CD4-positive, alpha-beta T cell treated with Interleukin-15 for 4 hours (primary cell): ENCODE measurements at places on chromosomes 1 and 21.
A peak's percentile ranks its signal among the peaks of the same experiment; 100 is the strongest.

DNA sequence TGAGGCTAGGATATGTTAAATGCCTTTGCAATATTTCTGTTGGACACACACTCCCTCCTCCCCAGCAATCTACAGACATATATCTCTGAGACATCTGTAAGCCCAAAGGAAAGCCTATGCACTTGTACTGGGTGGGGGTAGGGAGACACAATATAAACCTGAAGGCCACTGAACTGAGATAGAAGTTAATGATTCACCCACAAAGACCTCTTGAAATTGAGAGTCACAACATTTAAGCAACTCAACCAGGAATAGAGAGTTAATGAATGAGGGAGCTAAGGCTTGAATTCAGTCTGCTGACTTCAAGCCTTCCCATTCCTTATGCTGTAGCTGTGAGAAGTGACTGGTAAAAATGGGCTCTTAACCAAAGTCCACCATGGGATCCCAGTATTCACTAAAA, 5.0 kb downstream of the OR10J1 start:
- DNase-seq = no peak

DNA sequence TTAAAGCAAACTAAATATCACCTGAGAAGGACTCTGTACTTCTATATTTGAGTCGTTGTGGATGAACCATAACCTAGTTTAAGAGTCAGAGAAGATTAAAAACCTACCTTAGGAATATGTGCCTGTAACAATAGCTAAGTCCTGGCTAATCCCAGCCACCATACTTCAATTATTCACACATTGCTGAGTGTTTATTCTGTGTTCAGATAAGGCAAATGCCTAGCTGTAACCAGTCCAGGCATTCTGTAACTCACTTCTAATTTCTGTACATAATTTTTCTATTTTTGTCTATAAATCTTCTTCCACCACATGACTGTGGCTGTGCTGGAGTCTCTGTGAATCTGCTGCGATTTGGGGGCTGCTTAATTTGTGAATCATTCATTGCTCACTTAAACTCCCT, 441.9 kb upstream of the ADAMTS5 start:
- no peak for DNase-seq

DNA sequence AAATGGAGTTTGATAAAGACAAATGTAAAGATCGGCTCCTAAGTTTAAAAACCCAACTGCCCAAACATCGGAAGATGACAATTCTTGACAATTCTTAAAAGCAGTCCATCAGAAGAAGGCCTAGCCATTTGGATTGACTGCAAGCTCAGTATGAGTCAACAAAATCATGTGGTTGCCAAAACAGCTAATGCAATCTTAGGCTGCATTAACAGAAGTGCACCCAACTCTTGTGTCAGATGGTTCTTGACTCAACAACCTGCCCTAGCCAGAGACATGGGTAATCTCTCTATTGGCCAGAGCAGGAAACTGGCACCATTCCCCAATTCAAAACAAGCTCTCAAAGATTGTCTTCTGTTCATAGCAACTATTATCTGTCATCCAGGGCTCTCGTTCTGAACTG, 9.9 kb upstream of the NCF2 start:
- DNase-seq = no peak

- no peak for DNase-seq
These were observed 44.3 kb upstream of the CCDC27 start for GRCh38 chr1:3707939-3708328.

- DNase-seq = peak; percentile 65
These were observed 31.0 kb downstream of the SLC45A1 start for GRCh38 chr1:8348777-8349472.

GRCh38 chr1:19427087-19427781, 58.1 kb downstream of the CAPZB start:
- DNase-seq = no peak

GRCh38 chr1:203609979-203610493, 16.6 kb upstream of the ATP2B4 start:
- DNase-seq = no peak

GRCh38 chr1:29410476-29410875, 174.2 kb downstream of the PTPRU start:
- DNase-seq = no peak

GRCh38 chr1:180816132-180816531, 96.6 kb upstream of the KIAA1614 start:
- no peak for DNase-seq

- no peak for DNase-seq
These were observed 15.8 kb downstream of the ARPC5 start for GRCh38 chr1:183619781-183620180.

- DNase-seq = no peak
These were observed 31.6 kb upstream of the NFIA start for GRCh38 chr1:61050541-61051442.

DNA sequence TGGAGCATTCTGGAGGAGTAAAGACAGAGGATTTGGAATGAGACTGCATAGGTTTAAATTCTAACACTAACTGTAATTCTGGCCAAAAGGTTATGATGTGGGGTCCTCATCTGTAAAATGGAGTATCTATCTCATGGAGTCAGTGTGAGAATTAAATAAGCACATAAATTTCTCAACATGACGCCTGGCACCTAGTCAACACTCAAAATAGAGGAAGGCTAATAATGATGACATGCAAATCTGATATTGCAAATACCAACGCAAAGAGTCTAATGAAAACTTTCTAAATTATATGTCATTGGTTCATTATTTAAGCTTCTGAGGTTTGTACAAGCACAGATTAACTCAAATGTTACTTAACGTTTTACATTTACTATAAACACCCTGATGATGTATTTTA, 29.6 kb downstream of the APP start:
- no peak for DNase-seq

- peak; percentile 38 for DNase-seq
These were observed 16.4 kb downstream of the ARHGEF2 start for GRCh38 chr1:155961937-155962336.

- DNase-seq = no peak
These were observed 8.9 kb upstream of the PCBP3 start for GRCh38 chr21:45634511-45635183.

DNA sequence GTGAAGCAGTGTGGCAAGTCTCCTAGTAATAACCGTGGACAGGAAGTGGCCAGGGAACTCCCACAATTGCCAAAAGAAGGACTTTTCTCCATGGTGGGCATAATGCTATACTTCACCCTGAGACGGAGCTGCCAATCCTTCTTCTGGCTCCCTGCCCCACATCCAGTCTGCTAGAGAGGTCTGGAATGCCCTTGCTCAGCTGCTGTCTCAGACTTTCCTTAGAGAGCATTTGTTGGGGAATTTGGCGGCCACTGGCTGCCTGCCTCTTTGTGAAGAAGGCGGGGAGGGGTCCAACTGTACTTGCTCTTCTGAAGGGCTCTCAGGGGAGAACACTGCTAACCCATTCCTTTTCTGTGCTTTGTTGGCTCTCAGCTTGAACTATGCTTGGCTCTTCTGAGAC, 123.7 kb upstream of the EDN2 start:
- DNase-seq = no peak

DNA sequence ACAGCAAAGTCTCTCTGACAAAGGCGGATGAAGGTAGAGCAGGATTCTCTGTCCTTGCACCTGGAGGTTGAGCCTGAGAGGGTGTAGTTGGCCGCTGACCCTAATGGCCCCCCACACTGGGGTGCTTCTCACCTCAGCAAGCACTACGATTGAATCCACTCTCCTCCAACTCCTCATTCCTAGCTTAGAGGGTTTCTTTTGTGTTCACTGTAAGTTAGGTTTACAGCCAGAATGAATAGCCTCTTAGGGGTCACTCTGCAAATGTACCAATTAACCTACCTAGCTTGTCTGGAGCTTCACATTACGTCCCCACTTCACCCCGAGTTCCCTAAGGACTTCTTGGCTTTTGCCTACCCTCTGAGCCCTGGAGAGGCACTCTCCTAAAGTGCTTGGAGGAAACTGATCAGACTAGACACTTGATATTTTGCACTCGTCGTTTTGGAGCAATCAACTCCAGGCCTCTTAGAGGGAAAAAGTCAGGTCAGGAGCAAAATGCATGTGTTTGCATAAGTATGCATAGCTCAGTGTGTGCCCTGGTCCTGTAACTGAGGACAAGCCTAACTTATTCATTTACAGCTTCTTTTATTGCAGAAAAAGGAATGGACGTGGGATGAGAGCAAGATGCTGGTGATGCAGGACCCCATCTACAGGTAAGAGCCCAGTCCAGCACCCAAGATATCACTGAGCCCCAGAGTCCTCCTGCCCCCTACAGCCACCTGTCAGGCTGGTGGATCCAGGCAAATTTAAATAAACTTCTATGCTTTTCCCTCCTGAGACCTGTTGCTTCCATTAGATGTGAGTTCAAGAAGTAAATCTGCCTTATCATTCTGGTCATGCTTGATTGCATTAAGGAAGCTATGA, 76.4 kb downstream of the SPATA46 start:
- DNase-seq = no peak

DNA sequence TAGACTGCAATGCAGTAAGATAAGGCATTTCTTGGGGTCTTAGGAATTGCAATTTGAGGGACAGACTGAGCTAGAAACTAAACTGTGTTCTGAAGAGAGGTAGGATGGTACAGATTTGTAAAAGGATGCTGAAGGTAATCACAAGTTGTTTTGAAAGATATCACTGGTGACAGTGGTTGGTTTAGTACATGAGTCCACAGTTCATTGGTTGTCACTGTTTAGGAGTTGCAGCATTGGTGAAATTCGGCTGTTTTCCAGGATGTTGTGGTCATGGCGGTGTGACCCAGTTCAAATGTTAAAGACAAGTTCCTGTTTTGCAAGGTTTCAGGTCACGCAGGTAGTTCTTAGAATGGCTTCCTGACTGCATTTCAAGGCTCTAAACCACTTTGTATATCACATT, 292.8 kb upstream of the B3GALT2 start:
- peak; percentile 88 for DNase-seq

DNA sequence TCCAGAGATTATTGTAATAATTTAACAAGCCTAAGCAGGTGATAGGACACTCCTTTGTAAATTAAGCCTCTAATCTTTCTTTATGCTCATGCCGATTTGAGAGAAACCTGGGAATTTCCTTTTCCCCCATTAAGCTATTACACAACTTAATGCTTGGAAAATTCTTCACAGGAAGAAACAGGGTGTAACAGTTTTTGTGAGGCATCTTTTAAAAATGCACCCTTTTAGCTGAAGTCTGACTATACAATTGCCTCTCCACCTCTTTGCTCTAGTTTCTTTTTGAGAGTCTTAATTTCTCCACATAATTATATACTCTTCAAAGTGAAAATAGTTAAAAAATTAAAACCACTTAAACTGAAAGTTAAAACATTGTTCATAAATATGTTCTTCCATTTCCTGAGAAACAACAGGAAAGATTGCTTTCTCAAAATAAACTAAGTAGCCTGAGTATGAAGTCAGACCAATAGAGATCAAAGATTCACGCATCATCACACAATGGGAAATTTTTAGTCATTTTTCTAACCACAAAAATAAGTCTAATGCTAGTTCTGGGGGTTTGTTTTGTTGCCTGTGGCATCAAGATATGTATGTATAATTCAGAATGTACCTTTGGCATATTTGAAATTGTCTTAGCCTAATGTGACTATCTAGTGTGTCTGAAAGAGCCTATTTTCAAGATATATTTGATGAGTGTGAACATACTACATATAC, 34.7 kb downstream of the LRRC8D start:
- DNase-seq = peak; percentile 71

DNA sequence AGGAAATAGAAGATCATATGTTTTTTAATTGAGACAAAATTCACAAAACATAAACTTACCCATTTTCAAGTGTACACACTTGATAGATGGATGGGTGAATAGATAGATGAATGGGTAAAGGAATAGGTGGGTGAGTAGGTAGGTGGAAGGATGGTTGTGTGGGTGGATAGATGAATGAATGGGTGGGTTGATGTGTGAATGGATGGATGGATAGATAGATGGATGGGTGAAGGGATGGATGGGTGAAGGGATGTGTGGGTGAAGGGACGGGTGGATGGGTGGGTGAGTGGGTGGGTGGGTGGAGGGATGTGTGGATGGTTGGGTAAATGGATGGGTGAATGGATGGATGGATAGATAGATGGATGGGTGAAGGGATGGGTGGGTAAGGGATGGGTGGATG, 86.1 kb upstream of the KCND3 start:
- DNase-seq = no peak

GRCh38 chr1:38173848-38174247, 127.3 kb upstream of the POU3F1 start:
- DNase-seq = no peak

DNA sequence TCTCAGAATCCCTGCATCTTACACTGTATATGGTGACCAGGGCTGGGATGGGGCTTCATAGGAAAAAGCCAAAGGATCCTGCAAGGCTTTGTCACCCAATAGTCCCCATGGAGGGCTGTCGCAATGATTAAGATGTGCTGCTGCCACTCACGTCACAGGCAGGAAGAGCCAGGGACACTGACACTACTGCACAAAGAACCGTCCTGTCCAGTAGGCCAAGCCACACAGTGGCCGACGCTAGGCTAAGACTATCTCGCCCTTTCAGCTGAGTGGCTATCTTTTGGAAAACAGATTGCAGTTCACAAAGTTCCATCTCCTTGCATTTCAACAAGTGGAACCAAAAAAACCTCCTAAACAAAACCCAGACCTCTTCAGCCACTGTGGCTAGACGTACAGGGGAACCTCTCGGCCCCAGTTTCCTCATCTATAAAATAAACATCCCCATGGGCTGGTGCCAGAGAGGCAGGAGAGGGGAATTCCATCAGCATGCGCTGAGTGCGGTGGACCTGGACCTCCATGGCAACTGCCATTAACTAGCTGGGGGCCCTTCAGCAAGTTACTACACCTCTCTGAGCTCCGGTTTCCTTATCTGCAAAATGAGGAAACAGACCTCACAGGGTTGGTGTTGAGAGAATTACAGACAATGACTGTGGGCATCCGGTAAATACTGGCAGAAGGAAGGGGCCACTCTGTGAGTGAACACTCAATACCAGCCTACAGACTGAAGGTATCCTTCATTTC, 8.7 kb downstream of the CAPZB start:
- DNase-seq = peak; percentile 62

DNA sequence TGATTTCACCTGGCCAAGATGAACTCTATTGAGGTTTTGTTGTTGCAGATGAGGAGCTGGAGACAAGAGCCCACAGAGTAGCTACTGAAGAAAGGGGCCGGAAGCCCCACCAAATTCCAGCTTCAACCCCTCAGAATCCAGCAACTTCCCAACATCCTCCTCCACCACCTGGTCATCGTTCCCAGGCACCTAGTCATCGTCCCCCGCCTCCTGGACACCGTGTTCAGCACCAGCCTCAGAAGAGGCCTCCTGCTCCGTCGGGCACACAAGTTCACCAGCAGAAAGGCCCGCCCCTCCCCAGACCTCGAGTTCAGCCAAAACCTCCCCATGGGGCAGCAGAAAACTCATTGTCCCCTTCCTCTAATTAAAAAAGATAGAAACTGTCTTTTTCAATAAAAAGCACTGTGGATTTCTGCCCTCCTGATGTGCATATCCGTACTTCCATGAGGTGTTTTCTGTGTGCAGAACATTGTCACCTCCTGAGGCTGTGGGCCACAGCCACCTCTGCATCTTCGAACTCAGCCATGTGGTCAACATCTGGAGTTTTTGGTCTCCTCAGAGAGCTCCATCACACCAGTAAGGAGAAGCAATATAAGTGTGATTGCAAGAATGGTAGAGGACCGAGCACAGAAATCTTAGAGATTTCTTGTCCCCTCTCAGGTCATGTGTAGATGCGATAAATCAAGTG, 14.3 kb downstream of the CD2 start:
- DNase-seq = no peak

GRCh38 chr1:225754940-225755641, 22.5 kb upstream of the SRP9 start:
- DNase-seq = no peak
